Heart right ventricle (tissue), 16 donors: ENCODE measurements at places on chromosomes 11 and 22.
A peak's percentile ranks its signal among the peaks of the same experiment; 100 is the strongest.

DNA sequence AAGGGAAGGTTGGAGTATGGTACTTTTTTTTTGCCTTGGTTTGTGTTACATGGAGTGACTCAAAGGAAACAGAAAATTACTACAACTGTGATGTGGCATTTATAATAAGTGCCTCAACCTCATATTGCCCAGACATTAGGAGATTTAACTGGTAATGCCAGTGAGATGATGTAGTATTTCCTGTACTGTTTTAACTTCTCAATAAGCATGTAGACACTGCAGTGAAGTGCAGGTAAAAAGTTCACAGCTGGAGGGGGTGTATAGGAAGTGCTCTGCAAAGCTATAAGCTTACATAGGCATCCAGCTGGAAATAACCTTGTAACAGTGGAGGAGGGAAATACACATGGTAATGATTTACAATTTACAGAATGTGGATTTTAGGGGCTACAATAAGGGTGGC is 138.2 kb upstream of the MTMR2 start:
- DNase-seq: no peak

DNA sequence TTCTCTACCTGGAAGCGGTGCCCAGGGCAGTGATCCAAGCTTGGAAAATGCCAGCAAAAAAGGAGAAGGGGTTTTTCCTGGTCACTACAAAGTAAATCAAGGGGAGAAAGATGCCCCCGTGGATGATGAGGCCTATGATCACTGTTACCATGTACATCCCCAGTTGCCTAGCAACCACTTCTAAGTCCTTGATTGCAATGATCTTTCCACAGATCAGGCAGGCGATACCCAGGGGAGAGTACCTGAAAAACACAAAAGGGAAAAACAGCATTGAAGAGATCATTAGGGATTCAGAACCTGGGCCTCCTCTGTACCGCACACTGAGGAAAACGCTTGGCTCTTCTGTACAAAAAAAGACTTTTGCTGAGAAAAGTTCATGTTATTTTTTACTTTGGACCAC is 127.1 kb downstream of the SLC1A2 start:
- no peak for DNase-seq

DNA sequence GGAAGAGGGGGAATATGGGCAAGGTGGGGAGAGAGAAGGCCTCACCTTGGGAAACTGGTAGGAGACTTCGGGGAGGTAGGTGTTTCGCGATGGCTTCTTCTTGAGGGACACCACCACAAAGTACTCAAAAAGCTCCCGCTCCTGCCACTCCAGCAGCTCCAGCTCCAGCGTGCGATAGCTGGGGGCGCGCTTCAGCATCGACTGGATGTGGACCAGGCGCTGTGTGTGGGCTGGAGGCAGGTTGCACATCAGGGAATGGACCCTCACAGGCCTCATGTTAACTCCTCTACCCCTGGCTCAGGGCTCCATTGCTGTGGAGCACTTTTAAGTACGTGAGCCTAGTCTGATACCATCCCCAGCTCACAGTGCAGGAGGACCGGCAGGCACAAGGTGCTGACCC is 29.9 kb downstream of the RPL27A start:
- no peak for DNase-seq

DNA sequence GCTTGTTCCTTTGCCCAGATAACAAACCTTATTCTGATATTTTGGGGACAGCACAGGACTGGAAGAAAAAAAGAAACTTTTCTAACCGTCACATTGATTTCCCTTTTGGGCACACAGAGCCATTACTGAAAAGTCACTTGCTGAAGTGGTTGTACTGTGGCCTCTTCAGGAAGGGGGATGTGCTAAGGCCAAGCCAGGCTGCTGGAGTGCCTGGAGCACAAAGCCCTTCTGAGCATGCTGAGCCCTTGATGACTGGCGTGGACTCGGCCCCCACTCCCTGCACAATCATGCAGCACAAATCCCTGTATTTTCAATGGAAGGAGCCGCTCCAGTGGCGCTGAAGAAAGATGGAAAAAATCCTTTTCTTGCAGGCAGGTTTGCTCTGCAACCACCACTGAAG is 164.2 kb downstream of the NTM start:
- no peak for DNase-seq

DNA sequence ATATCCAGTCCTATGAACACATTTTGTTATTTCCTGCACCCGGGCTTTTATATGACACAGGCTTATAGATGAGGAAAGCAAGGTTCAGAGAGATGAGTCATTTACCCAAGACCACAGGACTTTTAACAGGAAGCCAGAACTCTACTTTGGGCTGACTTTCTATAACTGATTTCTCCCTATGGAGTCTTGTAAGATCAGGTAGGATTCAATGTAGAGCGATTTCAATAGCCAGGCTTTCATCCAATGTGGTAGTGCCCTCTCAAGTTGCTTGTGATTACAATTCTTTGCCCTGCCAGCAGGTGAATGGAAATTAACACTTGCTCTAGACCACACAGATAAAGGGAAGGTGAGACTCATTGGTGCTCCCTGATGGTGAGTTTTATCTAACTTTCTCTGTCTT is 378.3 kb downstream of the INSC start:
- no peak for DNase-seq

DNA sequence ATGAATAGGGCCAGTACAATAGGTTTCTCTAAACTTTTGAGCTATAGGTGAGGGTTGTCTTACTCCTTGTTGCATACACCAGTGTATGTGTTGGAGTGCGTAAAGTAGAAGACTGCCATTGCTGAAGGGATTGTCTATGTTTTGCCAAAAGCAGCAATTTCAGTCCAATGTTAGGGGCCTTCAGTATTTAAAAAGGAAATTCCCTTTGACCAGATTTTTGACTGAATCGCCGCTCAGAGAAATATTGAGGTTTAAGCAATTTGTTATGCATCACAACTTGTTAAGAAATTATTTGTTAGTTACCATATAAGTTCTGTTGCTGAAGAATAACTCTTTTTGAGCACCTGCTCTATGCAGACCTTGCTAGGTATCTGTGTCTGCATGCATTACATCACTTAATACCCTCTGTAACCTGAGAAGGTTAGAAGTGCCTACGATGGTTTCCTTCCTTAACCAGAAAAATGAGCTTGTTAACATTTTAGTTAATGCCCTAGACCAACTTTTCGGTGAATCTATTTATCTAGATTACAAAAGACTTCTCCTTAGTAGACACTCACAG is 33.9 kb downstream of the MMP20 start:
- DNase-seq: no peak

DNA sequence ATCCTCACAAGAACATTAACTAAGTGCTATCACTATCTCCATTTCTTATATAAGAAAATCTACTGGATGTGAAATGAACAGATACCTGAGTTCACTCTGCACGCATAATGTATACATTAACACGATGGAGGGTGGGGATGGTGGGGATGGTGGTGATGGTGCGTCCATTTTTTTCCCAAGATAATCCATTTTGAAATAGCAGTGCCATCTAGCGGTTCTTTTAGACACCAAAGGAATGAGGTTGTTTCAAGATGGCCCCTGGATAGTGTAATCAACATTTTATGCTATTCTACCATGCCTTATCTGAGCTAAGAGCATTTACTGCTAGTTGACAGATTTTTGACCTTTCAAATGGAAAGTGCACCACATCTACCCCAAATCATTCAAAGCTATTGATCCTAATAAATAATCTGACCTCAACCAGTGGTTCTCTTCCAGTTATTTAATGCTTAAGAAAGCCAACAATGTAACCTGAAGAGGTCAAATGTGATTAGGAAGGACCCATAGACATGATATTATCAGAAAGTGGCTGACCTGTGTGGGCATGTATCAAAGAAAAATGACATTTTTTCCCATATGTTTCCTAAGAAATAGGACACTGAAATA is 714.7 kb upstream of the TENM4 start:
- no peak for DNase-seq

DNA sequence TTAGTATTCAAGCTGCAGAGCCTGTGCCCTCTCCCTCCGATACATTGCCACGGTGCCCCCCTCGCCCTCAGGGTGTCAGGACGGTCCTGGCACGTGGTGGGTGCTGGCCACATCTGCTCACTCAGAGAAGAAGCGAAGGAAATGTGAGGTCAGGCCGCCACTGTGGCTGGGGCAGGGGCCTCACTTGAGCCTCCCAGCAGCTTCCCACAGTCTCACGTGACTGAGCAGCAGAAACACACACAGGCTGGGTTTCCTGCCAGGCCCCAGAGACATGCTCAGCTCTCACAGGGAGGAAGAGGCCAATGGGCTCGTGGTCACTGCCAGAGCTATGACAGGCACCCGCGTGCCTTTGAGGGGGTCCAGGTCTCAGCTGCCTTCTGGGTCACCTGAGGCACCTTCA is 37.9 kb upstream of the PRR5 start:
- DNase-seq: peak; percentile 64

DNA sequence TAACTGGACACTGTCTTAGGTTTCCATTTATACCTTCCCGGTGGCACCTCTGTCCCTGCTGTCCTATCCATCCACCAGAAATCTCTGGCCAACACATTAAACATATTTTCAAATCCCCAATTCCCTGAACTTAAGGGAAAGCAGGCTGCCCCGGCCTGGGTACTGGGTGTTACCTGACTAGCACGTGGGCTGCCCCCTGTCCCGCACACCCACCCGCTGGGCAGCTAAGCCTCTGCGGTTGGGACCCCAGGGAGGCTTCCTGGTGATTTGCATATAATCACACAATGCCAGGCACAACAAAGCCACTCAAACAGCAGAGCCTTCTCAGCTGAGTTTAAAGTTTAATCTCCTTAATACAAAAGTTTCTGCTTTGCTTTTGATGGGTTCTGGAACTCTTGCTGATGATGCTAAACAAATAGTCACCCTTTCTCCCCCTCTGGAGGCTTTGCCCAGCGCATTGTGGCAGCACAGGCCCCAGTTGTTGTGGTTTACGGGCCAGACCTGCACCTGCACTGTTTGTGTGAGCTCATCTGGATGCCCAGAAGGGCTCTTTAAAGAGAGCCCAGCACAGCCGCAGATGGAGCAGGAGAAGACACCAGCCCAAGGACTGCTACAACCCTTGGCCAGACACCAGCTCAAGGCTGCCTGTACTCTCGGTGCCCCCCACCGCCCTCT is 59.9 kb upstream of the POU2AF1 start:
- no peak for DNase-seq

DNA sequence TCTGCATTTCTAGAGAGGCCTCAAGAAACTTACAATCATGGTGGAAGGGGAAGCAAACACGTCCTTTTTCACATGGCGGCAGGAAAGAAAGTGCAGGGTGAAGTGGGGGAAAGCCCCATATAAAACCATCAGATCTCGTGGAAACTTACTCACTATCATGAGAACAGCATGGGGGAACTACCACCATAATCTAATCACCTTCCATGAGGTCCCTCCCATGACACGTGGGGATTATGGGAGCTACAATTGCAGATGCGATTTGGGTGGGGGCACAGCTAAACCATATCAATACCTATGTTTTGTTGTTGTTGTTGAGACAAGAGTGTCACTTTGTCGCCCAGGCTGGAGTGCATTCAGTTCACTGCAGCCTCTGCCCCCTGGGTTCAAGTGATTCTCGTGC is 29.9 kb downstream of the SFI1 start:
- no peak for DNase-seq

GRCh38 chr11:14315130-14315529 is 43.9 kb downstream of the RRAS2 start:
- no peak for DNase-seq

DNA sequence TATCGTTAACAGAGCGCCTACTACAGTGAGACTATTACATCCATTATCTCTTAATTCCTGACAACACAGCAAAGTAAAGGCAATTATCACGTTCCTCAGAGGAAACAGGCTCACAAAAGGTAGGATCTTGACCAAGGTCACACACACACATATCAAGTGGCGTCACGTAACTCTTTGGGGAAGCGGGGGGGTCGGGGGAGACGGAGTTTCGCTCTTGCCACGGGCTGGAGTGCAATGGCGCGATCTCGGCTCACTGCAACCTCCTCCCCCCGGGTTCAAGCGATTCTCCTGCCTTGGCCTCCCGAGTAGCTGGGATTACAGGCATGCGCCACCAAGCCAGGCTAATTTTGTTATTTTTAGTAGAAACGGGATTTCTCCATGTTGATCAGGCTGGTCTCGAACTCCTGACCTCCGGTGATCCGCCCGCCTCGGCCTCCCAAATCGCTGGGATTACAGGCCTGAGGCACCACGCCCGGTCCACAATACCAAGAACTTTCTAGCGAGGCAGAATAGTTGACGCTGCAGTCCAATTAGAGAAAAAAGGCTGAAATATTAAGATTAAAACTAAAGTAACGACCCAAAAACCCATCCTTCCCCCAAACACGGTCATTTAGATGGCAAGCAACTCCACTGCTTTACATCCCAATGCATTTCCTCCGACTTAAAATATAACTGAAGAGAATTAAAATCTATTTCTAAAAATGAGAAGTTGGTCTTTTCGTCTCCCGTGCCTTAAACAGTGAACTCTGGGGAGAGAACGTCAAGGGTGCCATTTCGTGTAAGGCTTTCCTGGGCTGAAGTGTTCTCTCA is 1.2 kb downstream of the DDX17 start:
- DNase-seq: peak; percentile 47

DNA sequence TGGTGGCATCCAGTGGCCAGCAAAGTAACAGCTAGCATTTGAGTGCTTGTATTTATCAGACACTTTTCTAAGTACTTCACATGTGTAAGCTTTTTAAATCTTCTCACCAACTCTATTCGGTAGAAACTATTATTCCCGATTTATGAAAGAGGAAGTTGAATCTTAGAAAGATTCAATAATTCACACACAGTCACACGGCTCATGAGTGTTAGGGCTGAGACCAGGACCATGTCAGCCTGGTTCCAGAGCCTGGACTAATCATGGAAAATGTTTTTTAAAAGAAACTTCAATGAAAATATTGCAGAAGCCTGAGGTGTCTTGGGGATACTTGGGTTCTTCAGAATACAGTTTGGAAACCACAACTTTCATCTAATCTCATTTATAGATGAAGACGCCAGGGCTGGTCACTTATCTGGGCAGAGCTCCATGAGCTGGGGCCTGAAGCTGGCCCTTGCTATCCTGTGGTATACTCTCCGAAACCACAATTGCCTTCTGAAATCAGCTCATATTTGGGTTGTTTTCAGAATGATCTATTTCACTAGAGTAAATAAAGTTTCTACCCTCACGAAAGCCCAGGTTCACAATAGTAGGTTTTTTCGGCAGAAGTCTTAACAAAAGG is 4.3 kb upstream of the CRTAM start:
- no peak for DNase-seq

DNA sequence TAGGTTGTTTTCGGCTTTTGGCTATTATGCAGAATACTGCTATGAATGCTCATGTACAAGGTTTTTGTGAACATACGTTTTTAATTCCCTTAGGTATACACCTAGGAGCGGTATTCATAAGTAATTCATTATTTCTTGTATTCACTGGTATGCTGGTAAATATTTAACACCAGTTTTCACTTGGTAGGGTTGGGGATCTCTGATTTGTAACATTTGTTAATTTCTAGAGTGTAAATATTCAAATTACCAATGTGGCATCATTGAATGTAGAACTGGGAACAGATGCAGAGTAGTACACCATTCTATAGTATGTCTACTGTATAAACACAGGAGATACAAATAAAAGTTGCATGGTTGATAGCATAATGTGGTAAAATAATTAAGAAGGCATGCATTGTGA is 16.3 kb downstream of the GVQW3 start:
- DNase-seq: no peak

GRCh38 chr22:45934659-45935341 is 42.2 kb downstream of the WNT7B start:
- peak; percentile 24 for DNase-seq
